Adrenal gland (tissue), 19 donors: ENCODE measurements at places on chromosomes 1 and 21.

DNA sequence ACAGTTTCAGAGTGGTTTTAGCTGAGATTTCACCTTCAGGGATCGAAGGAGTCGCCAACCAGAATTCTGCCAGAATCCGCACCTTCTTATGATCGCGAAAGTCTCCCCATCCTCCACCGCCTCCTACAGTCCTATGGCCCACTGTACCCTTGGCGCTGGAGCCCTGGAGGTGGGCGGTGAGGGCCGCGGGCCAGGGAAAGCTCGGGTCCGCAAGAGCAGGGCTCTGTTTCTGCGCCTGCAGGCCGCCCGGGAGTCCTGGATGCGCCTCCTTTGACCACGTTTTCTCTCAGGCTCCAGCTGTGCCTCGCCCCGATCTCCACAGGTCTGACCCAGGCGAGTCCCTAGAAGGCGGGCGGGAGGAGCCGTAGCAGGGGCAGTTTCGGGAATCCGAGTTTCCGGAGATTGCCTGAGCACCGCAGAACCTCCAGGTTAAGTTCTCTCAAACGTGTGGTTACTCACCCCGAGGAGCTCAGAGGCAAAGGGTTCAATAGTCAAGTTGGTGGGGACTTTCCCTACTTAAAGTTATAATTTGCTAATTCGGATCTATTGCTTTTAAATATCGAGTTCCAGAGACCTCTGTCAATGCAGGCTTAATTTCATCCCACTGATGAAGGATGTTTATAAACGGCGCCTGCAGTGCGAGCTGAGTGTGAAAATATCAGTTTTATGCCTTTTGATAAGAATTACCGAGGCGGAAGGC, 3.2 kb upstream of the LHX8 start:
- DNase-seq: no peak

GRCh38 chr1:3003941-3004270, 17.4 kb upstream of the ACTRT2 start:
- DNase-seq: no peak

DNA sequence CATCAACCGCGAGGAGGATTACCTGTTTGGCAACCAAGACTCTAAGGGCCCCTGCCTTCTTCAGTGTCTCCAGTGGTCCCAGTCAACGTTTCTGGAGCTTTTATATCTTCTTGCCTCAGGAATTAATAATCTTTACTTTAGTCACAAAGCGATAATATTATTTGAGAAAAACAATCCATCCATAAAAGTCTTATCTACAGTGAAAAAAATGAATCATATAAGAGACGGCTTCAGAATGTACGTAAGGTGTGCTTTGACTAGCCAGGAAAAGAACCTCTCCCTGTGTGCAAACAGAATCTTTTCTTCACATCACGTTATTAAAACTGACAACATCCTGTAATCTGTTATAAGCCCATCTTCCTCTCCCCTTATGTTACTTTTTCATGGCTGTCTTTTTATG, at the start of gene REG4:
REG4 (minus strand) TSS at position 74 of the 400 bp plus-strand sequence. CDS start 2,691 bp downstream, outside the sequence.
- no peak for DNase-seq

DNA sequence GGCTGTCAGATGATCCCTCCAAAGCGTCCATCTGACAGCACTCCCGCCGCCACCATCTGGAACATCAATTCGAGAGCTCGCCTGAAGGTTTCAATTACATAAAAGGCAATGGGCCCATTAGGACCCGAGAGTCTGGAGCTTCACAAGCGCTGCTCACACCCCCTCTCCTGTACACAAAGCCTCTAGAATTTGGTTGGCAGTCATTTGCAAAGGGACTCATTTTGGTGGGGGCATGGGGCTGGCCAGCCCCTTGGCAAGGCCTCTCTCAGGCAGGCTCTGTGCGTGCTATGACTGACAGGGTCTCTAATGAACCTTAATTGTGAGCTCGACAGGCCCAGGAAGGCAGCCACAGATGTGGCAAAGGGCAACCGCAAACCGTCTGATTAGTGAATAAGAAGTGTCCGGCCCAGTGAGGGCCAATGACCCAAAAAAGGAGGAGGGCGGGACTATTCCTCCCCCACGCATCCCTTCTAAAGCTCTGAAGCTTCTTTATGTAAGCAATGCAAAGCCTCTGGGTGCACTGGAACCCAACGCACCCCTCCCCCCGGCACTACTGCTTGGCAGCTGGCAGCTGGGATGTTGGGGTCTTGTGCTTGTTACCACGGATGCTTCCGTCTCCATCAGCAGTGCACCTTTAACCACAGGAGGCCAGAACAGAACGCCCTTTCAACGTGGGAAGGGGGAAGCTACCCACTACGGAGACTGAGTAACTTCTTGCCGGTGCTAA, 79.4 kb downstream of the CAPZB start:
- no peak for DNase-seq

- DNase-seq: no peak
These were observed 109.9 kb downstream of the IGSF21 start for GRCh38 chr1:18217398-18218043.

DNA sequence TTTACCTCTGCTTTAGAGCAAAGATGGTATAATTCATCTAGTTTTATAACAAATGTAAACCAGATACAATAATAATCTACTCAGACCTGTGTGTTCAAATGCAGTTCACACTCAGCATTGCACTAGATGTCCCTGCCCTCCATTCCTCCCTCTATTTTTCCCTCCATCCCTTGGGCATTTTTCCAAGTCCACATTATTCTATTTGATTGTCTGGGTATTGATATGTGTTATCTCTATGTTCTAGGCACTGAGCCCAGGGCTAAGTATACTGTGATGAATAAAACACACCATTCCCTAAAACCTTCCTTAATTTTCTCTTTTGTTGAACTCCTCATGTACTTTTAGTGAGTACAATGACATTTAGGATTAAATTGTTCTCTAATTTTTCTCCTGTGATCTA, 66.2 kb upstream of the HMCN1 start:
- no peak for DNase-seq

- DNase-seq: no peak
These were observed 19.7 kb downstream of the SLX9 start for GRCh38 chr21:44959376-44960091.

- no peak for DNase-seq
These were observed 57.2 kb downstream of the ITPKB start for GRCh38 chr1:226681652-226682493.

- no peak for DNase-seq
These were observed 468 bp upstream of the ABCA4 start for GRCh38 chr1:94121411-94121821.

DNA sequence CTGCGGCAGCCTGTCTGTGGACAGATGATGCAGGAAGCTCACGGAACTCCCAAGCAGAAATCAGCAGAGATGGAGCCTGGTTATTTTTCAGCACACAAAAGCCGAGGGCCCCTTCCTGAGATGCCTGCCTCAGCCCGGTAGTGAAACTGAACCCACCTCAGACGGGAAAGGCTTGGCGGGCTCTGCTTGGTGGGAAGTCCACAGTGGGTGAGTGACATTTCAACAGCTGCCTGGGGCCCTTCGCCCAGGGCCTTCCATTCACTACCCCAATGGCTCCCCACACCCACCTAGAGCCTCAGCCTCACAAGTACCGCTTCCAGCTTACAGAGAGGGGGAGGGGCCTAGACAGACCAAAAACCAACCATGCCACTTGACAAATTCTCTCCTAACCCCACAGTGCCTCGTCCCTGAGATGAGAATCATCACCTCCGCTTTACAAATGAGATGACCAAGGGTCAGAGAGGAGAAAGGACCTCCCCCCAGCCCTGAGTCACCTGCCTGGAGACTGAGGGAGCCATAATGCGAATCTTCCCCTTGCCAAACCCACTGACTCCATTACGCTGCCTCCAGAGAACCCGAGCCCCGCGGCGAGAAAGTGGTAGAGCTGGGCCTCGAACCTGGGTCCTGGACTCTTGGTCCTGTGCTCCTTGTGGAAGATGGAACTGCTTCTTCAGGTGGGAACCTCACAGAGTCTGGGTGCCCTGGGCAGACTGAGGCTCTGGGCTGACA, 3.4 kb upstream of the ECE1 start:
- DNase-seq: no peak

GRCh38 chr1:171460018-171460620, 25.2 kb upstream of the PRRC2C start:
- no peak for DNase-seq

DNA sequence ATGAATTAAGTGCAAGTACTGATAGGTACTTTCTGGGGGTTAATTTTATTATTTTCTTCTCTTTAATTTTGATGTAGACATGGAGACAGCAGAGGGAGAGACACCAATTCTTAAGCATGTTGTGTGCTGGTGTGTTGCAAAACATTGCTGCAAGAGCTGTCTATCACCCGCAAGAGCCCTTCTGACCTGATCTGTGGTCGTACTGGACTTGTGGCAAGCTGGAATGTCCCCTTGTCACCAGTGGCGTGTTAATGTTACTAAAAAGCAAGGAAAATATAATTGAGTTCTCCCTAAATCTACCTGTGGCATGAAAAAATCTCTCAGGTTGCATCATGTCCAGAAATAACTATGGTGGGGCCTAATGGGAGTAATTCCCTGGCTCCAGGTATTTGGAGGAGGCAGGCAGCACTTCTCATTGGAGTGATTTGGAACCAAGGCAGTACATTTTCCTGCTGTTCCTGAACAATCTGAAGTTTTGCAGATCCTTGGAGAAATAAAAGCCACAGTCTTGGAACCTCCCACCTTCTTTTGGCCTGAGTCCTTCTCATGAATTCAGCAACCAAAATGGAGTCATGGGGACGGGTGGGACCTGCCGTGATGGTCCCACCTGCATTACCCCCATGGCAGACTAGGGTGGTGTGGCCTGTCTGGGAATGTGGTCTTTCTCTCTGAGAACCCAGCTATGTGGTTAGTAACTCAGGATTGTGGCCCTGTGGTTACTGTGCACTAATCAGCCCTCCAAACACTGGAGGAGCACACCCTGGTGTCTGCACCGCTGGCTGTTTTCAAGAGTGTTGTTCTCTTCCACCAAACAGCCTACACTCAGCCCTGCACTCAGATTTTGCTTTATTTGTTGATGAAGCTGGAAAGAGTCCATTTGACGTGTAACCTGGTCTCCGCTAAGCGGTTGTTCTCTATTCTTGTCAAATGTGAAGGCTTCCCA, 57.4 kb downstream of the GALNT2 start:
- DNase-seq: no peak

GRCh38 chr1:178490967-178491366, 5.8 kb downstream of the CLEC20A start:
- DNase-seq: no peak

- DNase-seq: no peak
These were observed 66.3 kb downstream of the VPS26C start for GRCh38 chr21:37200641-37201480.

GRCh38 chr1:111161843-111162487, 21.9 kb downstream of the CEPT1 start:
- no peak for DNase-seq

DNA sequence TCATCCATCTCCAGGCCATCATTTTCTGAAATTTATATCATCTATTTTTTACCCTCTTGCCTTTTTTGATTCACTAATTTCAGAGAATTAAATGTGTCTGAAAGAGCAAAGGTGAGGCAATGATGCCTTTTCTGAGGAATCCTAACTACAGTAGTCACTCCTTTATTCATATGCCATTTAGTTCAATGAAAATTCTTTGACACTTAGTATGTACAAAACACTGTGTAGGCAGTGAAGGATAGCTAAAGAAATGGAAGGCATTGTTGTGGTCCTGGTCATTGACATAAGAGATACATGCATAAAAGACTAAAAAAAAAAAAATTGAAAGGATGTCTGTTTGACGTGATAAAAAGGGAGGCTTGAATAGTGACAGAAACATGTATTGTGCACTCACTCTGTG, 171.9 kb upstream of the BEND5 start:
- no peak for DNase-seq

GRCh38 chr21:31136891-31137290, 98.6 kb upstream of the KRTAP19-8 start:
- DNase-seq: peak; percentile 58

- DNase-seq: no peak
These were observed 633 bp downstream of the THEMIS2 start for GRCh38 chr1:27872802-27873551.

DNA sequence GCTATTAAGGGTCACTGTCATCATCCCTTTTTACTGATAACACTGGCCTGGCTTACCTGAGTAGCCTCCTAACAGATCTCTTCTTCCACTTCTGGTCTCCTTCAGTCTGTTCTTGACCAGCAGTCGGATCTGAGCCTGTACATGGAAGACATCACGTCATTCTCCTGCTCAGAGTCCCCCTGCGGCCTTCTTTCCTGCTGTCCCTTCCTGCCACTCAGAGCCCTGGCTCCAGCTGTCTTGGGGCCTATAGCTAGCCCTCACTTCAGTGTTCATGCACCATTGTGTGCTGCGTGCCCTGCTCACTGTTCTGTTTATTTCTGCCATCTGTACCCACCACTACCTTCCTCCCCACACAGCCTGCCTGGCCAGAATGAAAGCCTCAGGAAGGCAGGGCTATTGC, 8.4 kb downstream of the ADARB1 start:
- DNase-seq: peak; percentile 45

- DNase-seq: no peak
These were observed 119.3 kb downstream of the CRYAA start for GRCh38 chr21:43287795-43288755.

DNA sequence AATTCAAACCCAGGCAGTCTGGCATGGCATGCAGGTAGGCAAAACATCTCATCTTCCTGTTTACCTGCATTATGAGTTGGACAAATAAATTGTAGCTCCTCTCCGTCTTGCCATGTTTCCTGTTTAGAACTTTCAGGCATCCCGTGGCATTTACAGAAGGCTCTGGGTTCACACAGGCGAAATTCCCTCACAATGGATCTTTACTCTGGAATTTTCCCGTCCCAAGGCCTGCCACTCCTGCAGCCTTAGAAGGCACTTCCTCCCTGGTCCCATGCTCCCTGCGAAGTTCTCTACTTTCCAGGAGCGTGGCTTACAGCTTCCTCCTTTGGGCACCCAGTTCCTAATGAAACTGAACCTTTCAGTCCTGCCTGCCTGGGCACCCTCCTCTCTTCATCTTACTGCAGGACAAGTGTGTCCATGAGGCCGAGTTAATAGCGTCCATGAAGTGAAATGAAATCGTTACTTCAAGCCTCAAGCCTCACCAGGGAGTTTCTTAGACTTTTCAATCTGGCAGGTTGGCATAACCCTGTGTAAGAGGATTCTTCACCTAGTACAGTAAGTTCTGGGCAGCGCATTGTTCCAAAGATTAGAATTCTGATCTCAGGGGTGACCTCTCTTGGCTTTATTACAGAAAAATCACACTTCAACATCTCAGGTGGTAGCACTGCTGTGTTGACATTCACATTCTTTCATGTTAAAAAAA, 36.8 kb upstream of the AHCYL1 start:
- DNase-seq: no peak

DNA sequence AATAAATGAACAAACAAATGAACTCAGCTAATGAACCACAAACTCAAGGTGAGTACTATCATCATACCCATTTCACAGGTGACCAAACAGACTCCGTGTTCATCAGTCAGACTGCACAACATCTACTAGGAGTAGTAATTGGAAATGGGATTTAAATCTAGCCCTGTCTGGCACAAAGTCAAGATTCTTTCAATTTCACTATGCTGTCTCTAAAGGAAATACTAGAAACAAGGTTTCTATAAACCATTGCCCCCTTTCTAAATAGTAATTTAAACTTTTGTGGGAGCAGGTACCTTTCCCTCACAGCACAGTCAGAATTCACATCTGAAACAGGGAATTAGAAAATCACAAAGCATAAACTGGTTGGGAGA, 160.3 kb downstream of the TGFBR3 start:
- DNase-seq: no peak

GRCh38 chr1:209748620-209749019, 7.2 kb upstream of the TRAF3IP3 start:
- DNase-seq: no peak
